ENCODE measurements at places on chromosomes 2 and 18.

DNA sequence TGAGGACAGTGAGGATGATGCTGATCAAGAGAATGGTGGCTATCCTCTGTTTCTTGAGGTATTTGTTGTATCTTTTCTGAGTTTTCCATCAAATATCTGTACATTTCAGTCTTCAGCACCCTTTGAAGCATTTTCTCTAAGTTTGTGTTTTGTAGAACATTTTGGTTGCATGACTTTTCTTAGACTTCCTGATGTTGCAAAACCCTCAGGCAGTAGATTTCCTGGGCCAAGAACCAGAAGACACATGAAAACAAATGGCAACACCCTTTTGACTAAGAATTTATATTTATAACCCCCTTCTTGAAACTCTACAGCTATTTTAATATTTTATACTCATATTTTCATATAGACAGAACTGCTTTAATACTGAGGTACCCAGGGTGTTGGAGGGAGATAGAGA is 16.2 kb downstream of the HNMT start:
- DNase-seq = no peak

GRCh38 chr2:133571249-133571648 is 3.0 kb upstream of the NCKAP5 start:
- DNase-seq = no peak

DNA sequence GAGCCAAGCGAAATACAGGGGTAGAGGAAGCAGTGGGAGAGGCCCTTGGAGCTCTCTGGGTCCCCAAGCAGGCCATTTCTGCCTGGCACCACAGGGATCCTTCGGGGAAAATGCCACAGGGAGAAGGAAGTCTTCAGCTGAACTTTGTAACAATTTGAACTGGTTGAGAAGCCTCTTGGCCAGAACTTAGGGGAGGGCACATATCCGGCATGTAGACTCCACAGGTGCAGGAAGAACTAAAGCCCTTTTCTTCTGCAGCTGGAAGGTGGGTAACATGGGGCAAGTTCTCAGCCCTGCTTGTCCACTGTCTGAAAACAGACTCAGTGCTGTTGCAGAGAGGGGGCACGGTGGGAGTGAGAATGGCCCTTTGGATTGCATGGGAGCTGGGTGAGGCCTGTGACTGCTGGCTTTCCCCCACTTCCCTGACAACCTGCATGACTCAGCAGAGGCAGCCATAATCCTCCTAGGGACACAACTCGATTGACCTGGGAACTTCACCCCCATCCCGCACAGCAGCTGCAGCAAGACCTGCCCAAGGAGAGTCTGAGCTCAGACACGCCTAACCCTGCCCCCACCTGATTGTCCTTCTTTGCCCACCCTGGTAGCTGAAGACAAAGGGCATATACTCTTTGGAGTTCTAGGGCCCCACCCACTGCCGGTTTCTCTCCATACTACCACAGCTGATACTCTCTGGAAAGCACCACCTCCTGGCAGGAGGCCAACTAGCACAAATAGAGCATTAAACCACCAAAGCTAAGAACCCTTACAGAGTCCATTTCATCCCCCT is 101.6 kb upstream of the FAM136A start:
- DNase-seq = no peak

DNA sequence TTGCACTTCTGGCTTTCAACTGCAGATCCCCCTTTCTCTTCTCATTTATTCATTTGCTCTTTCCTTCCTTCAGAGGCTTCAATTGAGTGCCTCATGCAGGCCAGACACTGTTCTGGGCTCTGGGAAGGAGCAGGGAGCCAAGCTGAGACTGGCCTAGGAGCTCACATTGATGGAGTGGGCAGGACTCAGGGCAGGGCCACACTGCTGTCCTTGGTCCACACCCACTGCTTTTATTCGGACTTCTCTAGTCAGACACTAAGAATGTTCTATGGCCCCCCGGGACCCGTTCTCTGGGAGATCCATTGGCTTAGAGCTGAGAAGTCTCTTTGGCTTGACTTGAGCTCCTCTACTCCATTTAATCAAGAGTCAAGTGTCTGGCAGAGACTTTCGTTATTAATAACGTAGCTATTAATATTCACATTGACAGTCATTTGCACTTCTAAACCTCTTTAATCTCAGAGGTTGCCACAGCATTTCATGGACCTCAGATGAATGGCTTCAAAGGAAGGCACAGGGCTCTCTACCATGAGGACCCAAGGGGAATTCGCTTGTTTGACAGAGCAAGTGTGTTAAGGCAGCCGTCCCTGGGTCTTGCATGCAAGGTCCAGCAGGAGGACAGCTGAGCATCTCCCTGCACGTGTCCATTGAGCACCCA is 20.1 kb downstream of the SH3RF3 start:
- DNase-seq = no peak

- no peak for DNase-seq
Observed at GRCh38 chr2:23492337-23492675, 107.3 kb downstream of the KLHL29 start.

GRCh38 chr2:175766880-175767279 is 235.2 kb downstream of the LNPK start:
- DNase-seq = no peak

GRCh38 chr18:50776383-50776782 is 43.4 kb downstream of the MRO start:
- DNase-seq = no peak

DNA sequence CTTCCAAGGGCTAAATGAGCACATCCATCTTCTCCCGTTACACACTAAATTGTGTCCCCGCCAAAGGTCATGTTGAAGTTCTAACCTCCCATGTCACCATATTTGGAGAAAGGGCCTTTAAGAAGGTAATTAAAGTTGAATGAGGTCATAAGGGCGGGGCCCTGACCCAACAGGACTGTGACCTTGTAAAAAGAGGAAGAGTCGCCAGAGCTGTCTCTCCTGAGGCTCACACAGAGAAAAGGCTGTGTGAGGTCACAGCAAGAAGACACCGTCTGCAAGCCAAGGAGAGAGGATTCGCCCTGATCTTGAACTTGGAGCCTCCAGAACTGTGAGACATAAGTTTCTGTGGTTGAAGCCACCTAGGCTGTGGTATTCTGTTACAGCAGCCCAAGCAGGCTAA is 24.1 kb downstream of the TRABD2A start:
- no peak for DNase-seq

DNA sequence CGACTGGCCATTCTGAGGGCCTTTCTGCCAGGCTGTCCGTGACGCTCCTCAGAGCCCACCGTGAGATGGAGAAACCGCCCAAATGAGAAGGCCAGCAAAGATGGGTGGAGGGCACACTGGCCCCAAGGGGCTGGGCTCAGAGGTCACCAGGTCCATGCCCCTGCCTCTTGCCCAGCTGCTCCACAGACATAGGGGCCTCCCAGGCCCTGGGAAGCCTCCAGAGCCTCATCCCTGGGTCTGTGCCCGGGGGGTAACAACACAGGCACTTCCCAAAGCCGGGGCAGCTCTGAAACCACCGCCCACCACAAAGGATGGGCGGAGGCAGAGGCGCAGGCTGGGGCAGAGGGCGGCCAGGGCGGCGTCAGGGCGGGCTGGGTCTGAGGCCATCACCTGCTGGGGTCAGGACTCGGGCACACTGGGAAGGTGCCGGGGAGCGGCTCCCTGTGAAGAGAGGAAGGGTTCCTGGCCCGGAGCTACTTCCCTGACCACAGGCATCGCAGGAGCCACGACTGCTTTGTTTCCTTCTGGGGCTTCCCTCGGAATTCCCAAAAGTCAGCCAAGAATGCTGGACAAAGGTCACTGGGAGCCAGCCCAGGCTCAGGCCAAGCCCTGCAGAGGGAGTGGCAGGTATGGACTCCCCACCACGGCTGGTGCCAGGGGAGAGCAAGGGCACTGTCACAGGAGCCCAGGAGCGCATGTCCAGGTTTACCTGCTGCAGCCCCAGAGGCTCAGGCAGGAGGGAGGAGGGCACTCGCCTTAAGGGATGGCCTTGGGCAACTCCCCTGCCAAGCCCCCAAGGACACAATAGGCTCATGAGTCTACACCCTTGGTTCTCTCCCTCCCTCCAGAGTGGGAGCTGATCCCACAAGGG is 9.4 kb downstream of the CYP26B1 start:
- no peak for DNase-seq

GRCh38 chr2:229109195-229109594 is 161.9 kb downstream of the PID1 start:
- no peak for DNase-seq

- DNase-seq = no peak
Observed at GRCh38 chr2:230915319-230915718, 9.7 kb downstream of the GPR55 start.

DNA sequence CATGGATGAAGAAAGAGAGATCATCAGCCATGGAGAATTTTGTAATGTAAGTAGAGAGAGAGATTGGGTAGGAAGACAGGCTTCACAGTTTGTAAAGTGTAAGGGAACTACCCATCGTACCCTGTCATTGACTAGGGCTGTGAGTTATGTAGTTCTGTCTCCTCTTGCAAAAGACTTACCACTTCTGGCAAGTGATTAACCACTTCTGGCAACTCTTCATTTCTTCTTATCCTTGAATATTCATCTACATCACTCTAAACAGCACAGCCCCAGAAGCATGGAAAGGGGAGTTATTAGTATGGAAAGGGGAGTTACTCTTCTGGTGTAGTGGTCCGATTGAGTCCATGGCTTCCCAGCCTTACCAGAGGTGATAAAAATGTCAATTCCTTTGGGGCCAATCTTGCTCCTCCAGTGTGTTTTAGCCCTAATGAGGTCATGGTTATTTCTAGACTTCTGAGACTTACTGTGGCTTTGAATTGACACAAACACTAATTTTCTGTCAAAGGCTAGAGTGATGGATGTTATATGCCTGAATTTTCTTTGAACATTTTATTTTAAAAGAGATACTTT is 52.0 kb downstream of the STAT1 start:
- DNase-seq = no peak

DNA sequence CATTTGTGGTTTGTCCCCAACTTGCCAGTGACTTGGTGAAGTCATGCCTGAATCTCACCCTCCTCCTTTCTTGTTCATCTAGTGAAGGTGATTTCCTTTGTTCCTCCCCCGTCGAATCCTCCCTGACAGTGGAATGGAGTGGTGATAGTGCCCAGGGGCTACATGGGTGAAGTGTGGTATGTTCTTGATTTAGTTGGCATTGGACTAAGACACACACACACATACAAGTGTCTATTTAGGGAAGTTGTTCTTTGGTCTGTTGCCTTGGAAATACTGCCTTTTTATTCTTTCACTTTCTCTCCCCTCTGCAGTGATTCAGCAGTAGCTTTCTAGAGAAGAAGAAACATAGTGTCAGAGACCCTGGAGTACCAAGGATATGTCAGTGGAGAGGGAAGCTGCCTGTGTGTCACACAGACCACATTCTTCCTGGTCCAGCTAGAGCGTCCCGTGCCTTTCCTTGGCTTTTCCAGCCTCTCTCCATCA is 10.9 kb downstream of the INPP4A start:
- peak; percentile 31 for DNase-seq

- DNase-seq = no peak
Observed at GRCh38 chr2:61774351-61774750, 79.5 kb downstream of the FAM161A start.

DNA sequence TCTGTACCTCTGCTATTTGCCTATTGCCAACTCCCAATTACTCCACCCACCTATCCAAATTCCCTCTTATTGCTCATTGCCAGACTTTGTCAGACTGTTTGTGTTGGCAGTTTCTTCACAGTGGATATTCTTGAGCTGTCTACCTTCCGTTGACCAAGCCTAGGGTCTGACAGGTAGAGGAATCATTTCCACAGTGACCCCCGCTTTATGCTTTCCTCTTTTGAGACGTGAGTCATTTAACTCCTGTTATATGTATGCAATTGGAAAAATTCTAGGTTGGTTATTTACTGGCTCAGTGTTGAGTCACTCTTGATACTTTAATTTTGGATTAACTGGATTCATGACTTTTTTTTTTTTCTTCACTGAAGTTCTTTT is 187.7 kb downstream of the IRS1 start:
- no peak for DNase-seq

DNA sequence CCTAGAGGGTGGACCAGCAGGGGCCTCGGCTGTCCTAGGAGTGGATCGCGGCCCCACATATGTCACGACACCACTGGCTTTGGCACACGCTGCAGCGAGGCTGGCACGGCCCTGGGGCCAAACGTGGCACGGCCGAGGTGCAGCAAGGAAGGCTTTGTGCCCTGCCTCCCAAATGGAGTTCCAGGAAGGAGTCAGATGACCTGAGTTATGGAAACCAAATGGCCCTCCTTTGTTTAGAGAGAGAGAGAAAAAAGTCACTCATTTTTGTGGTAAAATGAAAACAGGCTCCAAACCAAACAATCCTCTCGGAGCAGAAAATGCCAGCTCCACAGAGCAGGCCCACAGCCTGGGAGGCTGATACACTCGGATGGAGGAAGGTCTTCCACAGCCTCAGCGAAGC is 105.6 kb downstream of the ANTXR1 start:
- DNase-seq = no peak

DNA sequence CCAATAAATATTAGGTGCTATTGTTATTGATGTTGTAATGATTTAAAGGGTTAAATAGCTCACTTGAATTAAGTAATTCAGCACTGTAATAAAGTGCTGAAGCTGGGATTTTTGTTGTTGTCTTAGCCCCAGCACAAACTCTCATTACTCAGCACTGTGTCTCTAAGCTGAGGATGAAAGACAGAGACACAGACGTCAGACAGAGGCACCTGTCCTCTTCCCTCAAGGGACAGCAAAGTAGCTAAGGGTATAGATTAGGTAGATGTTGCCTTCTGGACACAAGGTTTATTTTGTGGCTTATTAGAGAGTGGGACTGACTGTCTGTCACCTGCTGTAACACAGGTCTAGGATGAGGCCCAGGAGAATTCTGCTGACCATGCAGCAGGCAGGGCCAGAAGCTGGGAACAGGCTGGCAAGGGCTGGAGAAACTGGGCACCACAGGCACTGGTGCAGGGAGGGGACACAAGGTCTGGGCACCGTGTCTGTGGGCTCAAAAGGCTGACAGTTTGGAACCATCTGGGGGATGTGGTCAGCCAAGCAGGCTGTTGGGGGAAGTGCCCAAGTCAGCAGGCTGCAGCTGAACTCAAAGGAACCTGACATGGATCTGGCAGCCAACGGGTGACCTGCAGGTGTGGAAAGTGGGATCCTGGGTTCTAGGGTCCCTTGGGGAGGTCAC is 20.0 kb upstream of the PTPN4 start:
- no peak for DNase-seq

DNA sequence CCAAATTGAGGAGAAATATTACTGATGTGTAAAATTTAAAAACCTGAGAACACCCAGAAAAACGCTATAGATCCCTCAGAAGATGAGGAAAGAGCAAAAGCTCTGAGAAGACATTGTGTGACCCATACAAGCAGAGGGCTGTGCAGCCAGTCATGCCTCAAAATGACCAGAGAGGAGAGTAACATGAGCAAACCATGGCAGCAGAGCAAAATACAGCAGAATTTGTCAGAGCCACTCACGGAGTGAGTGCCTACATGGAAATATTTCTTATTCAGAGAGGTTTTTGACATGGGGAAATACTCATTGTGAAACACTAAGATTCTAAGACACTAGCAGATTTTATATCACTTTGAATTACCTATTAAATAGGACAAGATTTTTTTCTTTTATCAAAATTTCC is 96.8 kb upstream of the DNAJC10 start:
- DNase-seq = no peak

DNA sequence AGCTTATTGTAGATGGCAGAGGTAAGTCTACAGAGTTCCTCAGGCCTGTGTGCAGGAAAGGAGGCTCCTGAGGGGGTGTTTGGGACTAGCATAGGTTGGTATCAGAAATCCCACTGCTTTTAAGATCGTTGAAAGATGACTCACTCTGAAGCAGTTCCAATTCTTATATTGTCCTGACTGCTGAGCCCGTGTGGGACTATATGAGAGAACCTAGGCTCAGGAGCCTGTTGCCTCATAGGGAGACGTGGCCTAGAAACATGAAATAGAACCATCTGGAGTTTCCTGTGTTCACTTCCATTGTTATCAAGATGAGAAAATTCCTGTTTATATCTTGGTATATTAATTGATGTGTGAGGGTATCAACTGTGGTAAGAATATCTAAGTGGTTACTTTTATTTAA is 5.7 kb downstream of the CCT7 start:
- DNase-seq = no peak

Data from ureter (tissue), 1 donor.